ENCODE measurements at places on chromosomes 1 and 21.
A peak's percentile ranks its signal among the peaks of the same experiment; 100 is the strongest.

DNA sequence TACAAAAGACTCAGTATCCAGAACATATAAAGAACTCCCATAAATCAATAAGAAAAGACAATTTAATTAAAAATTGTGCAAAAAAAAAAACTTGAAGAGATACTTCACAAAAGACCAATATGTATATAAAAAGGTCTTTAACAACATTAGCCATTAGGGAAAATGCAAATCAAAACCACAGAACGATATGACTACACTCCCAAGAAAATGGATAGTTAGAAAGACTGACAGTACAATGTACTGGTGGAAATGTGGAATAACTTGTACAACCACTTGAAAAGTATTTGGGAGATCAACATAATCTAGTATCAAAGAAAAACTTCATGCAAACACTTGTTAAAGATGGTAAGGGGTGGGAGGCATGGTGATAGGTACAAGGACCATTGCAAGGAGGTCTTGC, 3.9 kb upstream of the CLCA1 start:
- DNase-seq, result no peak

- DNase-seq, result no peak
Measured at GRCh38 chr1:85943526-85943925, 213.0 kb downstream of the COL24A1 start.

GRCh38 chr1:236753516-236753915, 41.6 kb upstream of the MTR start:
- DNase-seq, result peak; percentile 14

- peak; percentile 58 for DNase-seq
Measured at GRCh38 chr1:83034851-83035250, 964.1 kb downstream of the TTLL7 start.

DNA sequence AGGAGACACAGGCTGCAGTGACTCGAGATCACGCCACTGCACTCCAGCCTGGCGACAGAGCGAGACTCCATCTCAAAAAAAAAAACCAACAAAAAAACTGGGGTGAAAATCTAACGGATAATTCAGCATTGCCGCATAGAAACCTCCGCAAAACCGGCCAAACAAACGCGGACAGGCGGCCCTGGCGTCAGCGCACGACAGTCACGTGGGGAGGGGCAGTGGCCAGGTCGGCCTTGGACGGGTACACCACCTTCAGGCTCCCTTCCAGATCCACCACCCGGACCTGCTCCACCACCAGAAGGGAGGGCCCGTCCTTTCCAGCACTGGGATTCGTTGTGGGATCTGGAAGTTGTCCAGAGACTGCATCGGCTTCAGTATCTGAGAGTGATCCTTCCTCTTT, 8.4 kb downstream of the SMIM1 start:
- no peak for DNase-seq

DNA sequence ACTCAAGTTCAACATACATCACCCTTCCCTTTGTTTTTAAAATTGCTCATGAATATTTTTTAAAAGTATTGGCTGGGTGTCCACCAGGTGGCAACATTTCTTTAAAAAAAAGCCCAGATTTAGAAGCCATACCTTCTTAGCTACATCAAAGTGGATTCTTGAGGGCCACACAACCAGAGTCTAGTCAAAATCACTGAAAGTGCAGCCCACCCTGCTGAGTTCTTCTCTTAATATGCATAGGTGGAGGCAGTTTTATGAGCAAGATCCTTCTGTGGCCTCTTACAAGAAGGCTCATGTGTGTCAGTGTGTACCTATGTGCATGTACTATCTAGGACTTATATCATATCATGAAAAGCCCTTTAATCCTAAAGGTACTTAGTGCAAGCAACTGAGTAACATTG, 16.9 kb upstream of the GNG12 start:
- DNase-seq, result peak; percentile 33

- DNase-seq, result no peak
Measured at GRCh38 chr1:20107796-20108195, 11.5 kb downstream of the PLA2G2D start.

GRCh38 chr1:204483791-204484190, 10.8 kb downstream of the PIK3C2B start:
- no peak for DNase-seq

DNA sequence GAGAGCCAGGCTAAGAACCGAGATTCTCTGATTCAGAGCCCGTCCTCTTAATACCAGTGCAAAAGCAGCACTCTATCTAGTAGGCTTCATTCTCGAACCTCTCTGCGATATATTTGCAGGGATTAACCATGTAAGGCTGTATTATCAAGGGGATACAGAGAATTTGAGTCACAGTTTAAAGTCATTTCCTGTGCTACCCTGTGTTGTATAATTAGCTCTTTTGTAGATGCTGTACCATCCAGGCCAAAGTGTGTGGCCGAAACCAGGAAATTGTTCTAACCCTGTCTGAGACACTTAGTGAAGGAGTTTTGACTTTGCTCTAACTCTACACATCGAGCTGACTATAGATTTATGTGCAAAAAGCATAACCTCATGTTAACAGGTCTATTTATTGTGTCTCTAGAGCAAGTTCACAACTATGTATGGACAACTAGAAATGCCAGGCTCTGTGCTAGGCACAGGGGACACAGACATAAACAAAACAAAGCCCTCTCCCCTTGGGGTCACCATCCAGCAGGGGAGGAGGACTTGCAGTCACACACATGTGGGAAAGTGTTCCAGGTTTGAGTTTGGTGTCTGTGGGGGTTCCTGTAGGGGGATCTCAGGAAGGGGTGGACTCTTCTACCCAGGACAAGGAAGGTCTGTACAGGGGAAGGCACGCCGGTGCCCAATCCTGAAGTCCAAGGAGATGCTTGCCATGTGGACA, 182.2 kb downstream of the DHRS3 start:
- no peak for DNase-seq

- no peak for DNase-seq
Measured at GRCh38 chr1:58857680-58858673, 74.1 kb upstream of the JUN start.

DNA sequence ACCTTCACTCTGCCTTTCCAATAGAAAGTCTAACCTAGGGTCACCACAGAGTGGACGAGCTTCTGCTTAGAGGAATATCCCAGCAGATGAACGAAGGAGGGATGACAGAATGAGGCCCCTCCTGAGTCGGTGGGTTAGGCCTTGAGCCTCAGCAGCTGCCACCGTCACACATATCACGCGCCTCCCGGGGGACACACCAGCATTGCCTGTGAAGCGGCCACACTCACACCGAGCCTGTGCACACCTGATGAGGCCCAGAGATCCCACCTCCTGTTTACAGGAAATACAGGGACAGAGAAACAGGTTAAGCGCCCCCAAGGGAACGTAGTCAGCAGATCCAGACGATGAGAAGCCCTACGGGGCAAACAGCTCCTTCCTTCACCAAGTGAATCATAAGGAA, 25.1 kb upstream of the LRRC47 start:
- no peak for DNase-seq

DNA sequence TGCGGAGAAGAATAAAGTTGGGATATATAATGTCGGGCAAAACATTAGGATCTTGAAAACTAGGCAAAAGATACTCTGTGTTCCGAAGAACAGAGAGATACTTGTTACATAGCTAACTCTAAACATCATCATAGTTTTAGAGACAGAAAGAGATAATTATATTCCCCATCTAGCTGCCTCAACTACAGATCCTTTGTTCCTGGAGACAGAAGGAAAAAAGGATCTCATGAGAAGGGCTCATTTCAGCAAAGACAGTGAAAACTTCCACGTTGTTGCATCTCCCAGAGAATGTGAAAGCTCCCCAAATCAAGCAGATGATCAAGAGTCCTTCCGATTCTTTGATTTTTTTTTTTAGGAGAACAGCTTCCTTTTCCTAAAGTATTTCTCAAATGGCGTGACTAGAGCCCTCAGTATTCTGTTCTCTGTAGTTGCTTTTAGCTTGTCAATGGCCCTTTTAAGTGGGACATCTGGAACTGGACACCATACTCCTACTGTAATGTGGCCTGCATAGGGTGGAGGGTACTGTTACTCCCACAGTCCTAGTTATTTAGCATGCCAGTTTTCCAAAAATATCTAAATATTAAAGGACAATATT, 1048.2 kb downstream of the TTLL7 start:
- DNase-seq, result no peak

DNA sequence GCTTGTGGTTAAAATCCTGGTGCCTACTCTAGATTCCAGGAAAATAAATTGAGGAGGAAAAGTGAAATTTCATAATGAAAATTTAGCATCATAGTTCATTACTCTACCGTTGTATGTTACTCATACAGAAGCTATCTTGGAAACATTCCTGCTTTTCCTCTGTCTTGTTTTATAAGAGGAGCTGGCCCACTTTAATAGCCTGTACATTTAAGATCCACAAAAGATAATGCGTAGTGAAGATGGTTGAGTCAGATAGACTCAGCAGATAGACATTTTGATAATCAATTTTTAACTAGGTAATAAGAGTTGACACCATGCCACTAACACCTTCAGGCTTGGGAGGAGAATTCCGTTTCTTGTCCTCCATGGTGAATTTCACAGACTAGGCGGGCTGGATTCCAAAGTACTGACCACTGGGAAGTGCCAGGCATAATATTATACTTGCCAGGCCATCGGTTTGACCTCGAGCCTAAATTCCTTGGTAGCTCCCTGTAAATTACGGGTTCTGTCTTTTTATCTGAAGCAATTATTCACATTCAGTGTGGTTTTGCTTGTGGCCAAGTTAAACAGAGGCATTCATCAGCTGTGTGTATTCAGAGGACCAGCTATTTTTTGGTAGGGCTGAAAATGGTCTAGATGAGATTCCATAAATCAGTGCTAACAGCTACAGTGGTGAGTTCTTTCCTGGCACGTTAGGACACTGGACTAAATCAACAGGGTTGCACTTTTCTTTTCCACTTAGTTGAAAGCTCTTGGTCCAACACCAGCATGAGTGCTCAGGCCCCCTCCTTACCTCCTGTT, 111.9 kb upstream of the KAZN start:
- peak; percentile 92 for DNase-seq

DNA sequence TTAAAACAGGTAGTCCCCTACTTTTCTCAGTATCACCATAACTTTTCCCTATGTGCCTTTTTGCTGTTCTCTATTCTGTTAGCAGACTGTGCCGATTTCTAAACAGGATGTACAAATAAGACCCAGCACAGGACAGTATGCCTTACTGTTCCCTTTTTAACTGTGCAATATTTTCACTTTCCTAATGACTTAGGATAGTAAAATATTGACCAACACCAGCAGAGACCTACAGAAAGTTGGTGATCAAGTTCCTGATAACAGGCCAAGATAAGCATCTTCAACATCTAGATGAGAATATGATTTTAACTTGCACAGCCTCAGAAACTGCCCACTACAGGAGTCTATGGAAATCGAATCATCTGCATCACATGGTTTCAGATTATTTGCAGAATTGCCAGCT, 42.0 kb downstream of the ADSS2 start:
- no peak for DNase-seq

DNA sequence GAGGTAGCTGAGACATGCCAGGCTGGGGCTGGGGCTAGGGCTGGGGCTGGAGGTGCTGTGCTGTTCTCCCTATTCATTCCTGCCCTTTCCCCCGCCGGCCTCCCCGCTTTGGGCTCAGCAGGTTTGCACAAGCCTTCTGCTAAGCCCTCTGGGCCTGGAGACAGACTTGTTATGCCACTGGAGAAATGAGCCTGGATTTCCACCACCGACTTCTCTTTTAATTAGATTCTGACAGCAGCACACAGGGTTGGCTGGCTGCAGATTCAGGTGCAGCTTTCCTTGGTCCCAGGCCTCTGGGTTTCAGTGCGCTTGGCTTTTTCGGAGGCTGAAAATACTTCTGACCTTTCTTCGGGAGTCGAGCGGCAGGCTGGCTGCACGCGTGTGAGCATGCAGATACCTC, 71.5 kb upstream of the ACTL8 start:
- no peak for DNase-seq

DNA sequence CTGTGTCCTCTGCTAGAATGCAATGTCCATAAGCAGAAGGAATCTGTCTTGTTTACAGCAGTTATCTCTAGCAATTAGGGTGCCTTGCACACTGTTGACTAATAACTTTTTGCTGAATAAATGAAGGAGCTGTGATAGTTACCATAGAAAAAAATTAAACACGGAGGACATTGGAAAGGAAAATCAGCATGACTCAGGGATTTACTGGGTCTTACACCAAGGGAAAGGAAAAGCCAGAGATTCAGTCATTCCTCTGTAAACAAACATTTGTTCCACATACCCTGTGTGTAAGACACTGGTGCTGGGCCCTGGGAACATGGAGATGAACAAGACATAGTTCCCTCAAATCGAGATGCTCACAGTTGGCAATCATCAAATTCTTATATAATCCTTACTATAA, 183.3 kb downstream of the PTGER3 start:
- no peak for DNase-seq

DNA sequence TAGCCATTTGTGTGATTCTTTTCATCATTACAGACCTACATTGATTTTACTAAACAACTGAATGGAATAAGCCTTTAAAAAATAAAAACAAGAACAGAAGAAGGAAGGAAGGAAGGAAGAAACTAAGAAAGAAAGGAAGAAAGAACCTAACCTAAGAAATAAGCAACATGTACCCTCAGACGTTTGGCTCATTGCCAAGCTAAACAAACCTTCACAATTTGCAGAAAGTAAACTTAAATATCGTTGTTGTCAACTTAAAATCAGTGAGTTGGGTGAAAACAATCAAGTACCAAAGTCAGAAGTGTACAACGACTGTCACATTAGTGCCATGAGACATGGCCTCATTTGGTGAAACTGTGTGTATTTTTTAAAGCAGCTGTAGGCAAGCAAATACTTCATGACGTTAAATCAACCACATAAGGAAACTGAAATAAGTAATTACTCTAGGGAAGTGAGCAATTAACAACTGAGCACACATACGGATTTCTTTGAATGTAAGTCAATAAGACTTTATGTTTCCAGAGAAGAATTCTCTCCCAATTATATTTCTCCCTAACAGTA, 313.1 kb upstream of the TMPRSS15 start:
- no peak for DNase-seq

DNA sequence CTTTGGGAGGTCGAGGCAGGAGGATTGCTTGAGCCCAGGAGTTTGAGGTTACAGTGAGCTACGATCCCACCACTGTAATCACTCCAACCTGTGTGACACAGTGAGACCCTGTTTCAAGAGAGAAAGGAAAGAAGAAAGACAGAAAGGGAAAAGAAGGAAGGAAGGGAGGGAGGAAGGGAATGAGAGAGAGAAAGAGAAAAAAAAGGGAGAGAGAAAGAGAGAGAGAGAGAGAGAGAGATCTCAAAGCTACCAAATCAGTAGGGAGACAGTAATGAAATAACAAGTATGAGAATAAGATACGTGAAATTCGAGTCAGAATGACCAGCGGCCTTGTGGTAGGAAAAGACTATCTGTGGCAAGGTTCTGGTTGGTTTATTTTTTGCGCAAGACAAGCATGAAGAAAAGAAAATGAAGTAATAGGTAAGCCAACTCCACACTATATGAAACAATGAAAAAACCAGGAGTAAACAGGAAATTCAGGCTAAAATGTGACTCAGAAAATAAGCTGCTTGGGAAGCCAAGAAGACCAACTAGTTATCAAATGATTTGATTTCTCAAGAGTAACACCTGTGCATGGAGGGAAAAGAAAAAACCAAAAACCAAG, 8.9 kb downstream of the MTF1 start:
- no peak for DNase-seq

GRCh38 chr1:226063977-226064815, 1.7 kb downstream of the H3-3A start:
- DNase-seq, result no peak

- no peak for DNase-seq
Measured at GRCh38 chr1:206953626-206954025, 7.4 kb upstream of the PIGR start.
